ENCODE measurements at places on chromosomes 5 and 9.

DNA sequence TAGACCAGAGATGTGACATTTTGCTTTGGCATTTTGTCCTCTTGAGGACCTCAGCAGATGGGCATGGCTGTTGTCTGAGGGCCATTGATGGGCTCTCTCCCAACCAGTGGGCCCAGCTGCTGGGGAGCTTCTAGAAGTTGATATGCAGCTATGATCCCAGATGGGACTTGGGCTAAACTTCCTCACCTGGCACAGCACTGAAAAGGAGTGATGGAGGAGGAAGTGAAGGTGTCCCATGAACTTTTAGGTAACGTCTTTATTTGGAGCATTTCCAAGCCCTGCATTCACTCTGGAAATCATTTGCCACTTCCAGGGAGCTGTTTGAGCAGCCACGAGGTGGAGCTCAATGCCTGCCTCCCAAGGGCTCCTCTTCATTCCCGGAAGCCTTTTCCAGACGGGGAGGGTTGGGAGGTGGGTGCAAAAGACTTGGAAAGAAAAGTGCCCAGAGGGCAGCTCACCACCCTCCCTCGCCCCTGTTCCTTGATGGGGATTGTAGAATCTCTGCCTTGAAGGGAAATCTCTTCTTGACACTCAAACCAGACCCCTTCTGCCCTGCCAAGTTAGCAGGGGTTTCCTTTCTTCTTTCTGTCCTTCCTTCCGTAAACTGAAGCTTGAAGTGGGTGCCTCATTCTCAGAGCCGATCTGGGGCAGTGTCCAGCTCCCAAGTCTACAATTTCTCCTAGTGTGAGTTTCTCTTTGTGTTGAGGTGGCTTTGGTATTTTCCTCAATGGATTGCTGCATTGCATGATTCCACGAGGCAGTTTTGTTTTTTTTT, 18.1 kb upstream of the NEUROG1 start:
- DNase-seq = no peak

DNA sequence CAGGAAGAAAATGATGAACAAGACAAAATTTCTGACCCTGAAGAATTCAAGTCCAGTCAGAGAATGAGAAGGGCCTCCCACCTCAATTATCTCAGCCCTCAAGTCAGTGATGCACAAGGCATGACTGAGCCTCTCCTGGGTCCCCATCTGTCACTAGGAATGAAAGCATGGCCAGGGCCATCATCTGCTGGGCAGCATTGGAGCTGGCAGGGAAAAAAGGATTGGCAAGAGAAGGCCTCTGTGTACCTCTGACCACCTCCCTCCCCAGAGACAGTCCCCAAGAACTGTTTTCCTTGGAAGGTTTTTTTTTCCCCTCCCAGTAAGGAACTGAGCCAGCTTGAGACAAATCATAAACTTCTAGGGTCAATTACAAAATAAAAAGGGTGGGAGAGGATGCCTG, 76.7 kb downstream of the KLHL3 start:
- no peak for DNase-seq

DNA sequence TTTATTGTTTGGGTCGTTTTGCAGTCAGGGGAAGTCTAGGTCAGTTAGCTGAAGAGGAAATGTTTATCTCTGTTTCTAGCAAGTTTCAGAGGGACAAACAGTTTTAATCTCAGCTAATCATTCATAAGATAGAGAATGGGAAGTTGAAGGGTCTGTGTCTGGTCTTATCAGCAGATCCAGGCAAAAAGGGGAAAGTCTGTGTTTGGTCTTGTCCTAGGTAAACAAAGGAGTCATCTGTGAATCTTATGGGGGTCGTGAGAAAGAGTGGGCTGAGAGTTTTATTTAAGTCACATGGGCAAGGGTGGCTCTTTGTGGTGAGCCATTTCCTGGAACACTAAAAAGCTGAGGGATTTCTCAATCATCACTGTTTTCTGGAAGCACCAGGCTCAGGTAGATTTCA, 5.6 kb upstream of the SNCAIP start:
- DNase-seq = no peak

GRCh38 chr9:74001382-74001781, 495.8 kb upstream of the RORB start:
- DNase-seq = no peak

- no peak for DNase-seq
These were observed 257.9 kb upstream of the ADAMTS16 start for GRCh38 chr5:4882186-4882585.

GRCh38 chr5:121974261-121974660, 12.5 kb downstream of the SRFBP1 start:
- DNase-seq = no peak

- DNase-seq = no peak
These were observed 137.0 kb downstream of the WDR41 start for GRCh38 chr5:77355080-77355479.

- no peak for DNase-seq
These were observed 125.5 kb downstream of the EPB41L4A start for GRCh38 chr5:112293587-112293986.
